Esophagus mucosa (tissue), 1 donor: ENCODE measurements at places on chromosomes 11 and 22. TPM values are rescaled to one million over a fixed set of nuclear protein-coding genes. Genes with fewer than 3 reads are reported as not detected.

- ATAC-seq, result no peak
Measured at GRCh38 chr11:31651208-31651607, 141.6 kb downstream of the ELP4 start.

The OR10A2 gene
- not detected for total RNA-seq

DNA sequence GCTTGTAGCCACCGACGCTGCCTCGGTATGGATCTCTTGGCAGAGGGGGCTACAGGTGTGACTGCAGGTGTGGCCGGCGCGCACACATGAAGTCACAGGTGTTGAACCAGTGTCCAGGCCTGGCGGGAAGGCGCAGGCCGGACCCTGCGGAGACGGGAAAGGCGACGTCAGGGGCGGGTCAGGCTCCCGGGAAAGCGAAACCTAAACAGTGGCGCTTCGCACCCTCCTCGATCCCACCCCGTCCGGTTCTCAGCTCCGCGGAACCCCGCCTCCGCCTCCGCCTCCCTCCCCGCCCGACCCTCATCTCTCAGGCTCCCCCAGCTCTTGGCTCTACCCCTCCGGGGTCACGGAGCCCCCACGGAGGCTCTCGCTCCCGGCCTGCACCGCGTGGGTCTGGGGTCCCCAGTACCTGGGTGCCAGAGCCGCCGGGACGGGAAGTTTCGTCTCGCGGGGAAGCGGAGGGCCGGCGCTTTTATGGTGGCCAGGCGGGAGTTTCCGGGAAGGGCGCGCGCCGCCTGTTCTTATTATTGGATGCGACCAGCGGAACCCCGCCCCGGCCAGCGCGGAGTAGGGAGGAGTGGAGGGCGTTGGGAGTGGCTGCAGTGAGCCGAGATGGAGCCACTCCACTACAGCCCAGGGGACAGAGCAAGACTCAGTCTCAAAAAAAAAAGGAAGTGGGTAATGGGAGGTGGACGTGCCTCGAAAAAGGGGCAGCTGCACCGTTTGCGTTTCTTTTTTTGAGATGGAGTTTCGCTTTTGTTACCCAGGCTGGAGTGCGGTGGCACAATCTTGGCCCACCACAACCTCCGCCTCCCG, at the start of gene IRF7:
Gene IRF7 (minus strand): TSS at position 447 of the 816 bp plus-strand sequence. CDS start 586 bp downstream, outside the sequence.
- peak; percentile 68 for ATAC-seq

The SLC5A1 gene
- 8.1 TPM for total RNA-seq

GRCh38 chr11:24820541-24820940, 323.7 kb downstream of the LUZP2 start:
- ATAC-seq, result no peak

GRCh38 chr11:38510041-38510440, 1912.0 kb upstream of the RAG2 start:
- ATAC-seq, result no peak

DNA sequence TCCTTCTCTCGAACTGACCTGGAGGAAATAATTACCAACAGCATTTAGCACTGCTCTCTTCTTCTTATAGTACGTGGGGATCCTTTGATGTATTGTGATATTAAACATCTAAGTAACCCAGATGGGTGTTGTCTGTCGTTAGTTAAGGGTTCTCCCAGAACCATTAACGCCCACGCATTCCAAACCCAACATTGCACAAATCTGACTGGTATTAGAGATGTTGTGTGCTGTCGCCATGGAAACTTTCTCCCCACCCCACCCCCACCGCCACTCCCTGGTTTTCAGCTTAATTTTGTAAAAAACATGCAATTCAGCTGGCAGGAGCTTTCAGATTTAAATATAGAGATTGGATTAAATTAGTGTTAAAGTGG, 1495.2 kb downstream of the TBC1D22A start:
- no peak for ATAC-seq

DNA sequence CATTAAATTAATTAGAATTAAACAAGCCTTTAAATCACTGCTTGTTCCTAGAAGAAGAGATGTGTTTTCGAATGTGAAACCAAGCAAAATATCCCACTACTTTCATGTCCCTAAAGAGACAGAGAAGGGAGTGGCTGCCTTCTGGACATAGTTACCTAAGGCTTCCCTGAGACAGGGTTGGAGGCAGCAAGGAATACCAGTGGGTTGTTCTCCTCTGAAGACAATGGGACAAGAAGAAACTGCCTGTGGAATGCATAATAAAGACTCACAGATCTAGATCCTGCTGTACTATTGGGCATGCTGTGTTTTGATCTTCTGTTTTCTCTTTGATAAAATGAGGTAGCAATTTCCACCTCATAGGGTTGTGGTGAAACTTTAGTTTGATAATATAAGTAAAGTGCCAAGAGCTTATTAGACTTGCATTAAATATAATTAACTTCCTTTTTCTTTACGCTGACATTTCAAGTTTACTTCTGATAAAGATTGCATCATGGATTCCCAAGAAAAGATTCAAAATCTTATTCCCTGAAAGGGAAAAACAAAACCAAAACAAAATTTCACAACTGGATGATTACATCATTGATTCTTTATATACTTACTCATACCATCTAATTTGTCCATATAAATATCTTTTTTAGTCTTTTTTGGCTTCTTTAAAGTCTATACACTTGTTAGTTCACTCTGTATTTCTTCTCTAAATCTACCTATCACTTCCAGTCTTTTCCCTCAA, 621.3 kb downstream of the ETS1 start:
- no peak for ATAC-seq

- ATAC-seq, result no peak
Measured at GRCh38 chr22:44773082-44773481, 20.7 kb downstream of the ARHGAP8 start.

The TIMM10 gene
- total RNA-seq, result 43.6 TPM

GRCh38 chr11:122100756-122101080, 15.3 kb downstream of the BLID start:
- no peak for ATAC-seq

GRCh38 chr11:122788781-122789535, 49.3 kb upstream of the CRTAM start:
- ATAC-seq, result no peak

DNA sequence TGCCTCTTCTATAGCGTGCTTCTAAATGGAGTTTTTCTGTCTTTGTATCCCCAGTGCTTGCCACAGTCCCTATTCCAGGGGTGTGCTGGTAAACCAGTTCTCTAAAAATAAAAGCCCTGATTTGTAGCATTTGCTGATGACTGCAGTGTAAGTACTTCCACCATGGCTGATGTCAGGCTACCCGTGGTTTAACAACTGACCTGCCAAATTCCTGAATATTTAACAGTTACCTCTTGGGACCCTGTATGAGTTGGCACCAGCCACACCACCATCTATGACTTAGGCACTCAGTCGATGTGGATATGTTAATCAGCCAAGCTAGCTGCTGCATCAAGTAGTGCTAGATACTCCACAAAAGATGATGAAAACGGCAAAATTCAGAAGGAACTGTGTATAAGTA, 94.0 kb upstream of the MTNR1B start:
- no peak for ATAC-seq

- ATAC-seq, result no peak
Measured at GRCh38 chr11:128288368-128288767, 299.0 kb downstream of the ETS1 start.

GRCh38 chr22:40041366-40042137, 46.8 kb downstream of the FAM83F start:
- ATAC-seq, result no peak

The KCNQ1 gene
- total RNA-seq, result 1.6 TPM

DNA sequence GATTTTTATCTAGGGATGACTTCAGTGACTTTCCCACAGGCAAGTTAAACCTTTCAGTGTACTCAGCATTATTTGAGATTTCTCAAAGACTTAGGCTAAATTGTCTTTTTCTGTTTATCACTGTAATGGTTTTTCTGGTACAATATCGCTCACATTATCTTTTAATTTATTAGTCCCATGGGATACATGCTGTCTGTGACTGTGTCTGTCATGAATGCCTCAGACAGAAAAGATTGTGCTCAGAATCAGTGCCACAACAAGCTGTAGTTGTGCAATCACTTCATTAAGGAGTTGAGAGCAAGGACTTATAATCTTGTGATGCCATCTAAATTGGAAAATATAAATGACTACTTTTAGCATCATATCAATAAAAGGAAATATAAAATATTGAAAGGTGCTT, 2374.2 kb upstream of the RAG2 start:
- no peak for ATAC-seq

- ATAC-seq, result peak; percentile 63
Measured at GRCh38 chr11:82864268-82864667, 36.0 kb downstream of the PRCP start.

DNA sequence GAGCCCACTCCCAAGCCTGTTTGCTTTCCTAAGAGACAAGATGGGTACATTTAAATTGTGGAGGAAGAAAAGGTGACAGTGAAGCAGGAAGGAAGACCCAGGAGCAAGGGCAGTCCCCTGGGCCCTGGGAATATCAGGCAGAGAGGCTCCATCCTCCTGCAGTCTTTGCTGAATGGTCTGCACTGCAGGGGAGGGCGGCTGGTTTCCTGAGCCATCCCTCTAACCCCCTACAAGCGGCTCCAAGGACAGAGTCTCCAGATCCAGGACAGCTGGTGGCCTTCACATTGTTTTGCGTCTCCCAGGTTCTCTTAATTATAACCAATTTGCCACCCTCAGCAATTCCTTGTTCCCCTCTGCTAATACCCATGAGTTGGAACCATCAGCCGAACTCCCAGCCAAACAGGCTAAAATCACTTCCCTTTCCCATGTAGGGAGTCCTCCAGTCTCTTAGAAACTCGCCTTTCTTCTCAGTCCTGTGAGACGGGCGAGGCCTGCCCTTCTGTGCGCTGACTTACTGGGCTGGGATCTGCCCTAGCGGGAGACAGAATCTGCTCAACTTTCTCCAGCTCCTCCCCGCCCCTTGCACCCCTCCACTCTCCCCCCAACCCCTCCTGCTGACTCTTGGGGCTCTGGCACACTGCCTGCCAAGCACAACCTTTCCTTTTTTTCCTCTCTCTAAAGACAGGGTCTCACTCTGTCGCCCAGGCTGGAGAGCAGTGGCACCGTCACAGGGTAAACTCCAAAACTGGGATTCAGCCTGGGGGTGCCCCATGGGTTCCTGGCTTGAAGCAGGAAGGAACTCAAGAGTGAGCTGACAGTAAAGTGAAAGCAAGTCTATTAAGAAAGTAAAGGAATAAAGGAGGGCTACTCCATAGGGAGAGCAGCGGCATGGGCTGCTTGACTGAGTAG, 53.4 kb upstream of the EMID1 start:
- peak; percentile 16 for ATAC-seq

GRCh38 chr11:96173906-96174305, 169.1 kb downstream of the MAML2 start:
- ATAC-seq, result no peak

The PLAAT4 gene
- 5.5 TPM for total RNA-seq

- no peak for ATAC-seq
Measured at GRCh38 chr11:67539550-67539949, 16.3 kb upstream of the CABP2 start.

The ZBTB3 gene
- total RNA-seq, result 8.0 TPM

The LIF gene
- 0.24 TPM for total RNA-seq

The APOL2 gene
- total RNA-seq, result 10.8 TPM

The AGBL2 gene
- 1.1 TPM for total RNA-seq

GRCh38 chr22:37363261-37363992, 63.9 kb downstream of the ELFN2 start:
- ATAC-seq, result no peak

The RIBC2 gene
- total RNA-seq, result 0.64 TPM

DNA sequence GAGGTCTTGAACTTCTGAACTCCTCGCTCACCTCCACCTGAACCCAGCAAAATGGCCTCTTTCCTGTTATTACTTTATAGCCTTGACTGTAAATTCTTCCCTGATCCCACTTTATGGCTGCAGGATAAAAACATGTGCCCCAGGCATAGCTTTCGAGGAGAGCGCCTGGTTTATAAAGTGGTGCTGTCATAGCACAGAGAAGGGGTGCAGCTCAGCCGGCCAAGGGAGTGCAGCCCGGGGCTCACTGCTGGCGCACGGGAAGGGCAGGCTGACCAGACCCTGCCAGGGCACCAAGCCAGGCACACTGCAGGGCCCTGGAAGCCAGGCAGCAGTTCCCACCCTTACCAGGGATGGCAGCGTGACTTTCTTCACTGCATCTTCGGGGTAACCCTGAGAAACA, 50.9 kb downstream of the ISX start:
- no peak for ATAC-seq

The OR10D3 gene
- not detected for total RNA-seq

DNA sequence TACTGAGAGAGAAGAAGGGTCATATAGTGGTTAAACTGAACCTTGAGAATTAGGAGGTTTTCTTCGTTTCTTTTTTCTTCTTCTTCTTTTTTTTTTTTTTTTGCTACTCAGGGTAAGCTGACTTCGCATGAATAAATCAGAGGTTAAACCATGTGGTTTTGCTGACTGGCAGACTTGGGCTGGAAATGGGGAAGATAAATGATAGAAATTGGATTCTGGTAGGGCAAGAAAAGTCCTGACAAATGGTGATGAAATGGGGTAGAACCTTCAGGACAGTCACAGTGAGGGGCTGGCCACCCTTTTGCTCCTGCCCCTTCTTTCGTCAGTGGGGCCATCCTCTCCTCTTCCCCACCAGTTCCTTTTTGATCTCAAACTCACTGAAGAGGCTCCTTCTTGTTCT, 1.6 kb upstream of the SWAP70 start:
- no peak for ATAC-seq

The PRG3 gene
- total RNA-seq, result not detected

GRCh38 chr11:86863476-86863875, 63.1 kb downstream of the PRSS23 start:
- no peak for ATAC-seq

DNA sequence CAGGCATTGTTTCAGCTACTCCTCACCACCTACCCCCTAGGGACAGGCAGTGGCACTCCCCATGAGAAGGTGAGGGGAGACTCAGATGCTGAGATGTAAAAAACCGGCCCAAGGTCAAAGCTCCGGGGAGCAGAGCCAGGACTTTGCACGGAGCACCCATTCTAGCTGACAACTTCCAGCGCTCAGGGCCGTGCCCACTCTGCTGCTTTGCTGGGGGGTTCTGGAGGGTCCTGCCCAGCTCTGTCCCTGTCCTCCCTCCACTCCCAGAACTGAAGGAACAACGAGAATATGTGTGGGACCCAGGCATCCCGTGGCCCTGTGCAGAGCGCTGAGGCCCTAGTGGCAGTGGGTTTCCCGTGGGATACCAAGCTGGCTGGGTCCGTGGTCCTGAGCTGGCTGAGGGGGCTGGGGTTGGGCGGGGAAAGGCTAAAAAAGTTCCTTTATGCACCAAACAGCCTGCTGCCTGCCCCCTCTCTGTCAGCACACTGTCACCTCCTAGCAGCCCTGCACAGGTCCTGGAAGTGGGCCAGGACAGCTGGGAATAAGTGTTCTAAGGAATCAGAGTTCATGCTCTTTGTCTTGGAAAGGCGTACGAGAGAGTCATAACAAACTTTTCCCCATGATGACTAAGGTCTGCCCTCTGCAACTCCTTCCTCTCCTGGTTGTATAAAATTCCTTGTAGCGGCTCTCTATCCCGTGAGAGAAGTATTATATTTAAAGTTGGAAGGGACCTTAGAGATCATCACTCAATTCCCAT, 1.9 kb downstream of the MS4A10 start:
- peak; percentile 22 for ATAC-seq
